ENCODE measurements at places on chromosomes 1 and 21.

- DNase-seq = no peak
Observed at GRCh38 chr1:177809819-177810218, 160.0 kb downstream of the SEC16B start.

DNA sequence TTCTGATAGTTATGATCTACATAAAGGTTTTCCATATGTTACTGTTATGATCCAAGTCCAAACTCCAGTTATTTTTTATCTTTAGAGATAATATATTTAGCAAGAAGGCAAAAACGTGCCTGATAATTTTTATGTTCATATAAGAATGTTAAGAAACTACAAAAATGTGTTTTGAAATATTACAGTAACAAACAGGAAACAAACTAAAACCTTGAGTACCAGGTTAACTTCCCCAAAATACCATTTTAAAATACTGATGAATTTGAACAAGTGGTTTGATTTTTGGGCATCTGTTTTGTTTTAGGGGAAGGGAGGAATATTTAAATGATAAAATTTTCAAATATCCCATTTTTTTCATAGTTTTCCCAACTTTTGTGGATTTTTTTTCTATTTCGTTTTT, 124.8 kb downstream of the NR5A2 start:
- DNase-seq = no peak

DNA sequence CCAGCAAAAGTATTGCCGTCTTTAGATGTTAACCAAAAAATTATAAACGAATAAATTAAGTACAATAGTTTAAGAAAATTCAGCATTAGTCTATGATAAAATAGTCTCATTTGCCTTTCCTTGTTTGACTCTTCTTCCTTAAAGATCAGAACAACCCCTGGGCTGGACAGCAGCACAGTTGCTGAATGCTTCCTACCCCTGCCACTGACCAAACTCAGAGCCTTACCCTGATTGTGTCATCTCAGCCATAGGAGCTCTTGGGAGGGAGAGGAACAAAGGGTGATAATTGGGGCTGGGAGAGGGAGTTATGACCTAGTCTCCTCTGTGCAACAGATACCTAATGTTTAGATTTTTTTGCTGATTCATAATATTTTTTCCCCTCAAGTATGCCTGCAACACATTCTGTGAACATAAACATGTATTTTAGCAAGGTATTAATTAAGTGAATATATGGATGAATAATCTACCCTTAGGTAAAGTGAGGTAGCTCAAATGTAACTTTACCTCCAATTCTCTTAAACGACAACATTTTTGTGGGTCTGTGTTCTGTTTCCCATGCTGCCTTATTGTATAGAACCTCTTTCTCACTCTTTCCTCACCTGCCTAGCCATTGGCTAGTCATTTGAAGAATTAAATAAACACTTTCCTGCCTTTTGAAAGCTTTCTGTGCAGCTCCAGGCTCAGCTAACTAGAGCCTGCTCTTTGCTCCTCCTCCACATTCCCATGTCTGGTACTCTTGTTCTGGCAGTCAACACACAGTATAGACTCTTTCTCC, 46.1 kb downstream of the FGGY start:
- no peak for DNase-seq

- no peak for DNase-seq
Observed at GRCh38 chr1:156599811-156600210, 1.5 kb downstream of the GPATCH4 start.

- no peak for DNase-seq
Observed at GRCh38 chr1:20602851-20603450, 14.1 kb downstream of the CDA start.

GRCh38 chr1:230219174-230220067, 152.4 kb downstream of the GALNT2 start:
- no peak for DNase-seq

GRCh38 chr1:156600733-156601121, 552 bp downstream of the GPATCH4 start:
- DNase-seq = no peak

DNA sequence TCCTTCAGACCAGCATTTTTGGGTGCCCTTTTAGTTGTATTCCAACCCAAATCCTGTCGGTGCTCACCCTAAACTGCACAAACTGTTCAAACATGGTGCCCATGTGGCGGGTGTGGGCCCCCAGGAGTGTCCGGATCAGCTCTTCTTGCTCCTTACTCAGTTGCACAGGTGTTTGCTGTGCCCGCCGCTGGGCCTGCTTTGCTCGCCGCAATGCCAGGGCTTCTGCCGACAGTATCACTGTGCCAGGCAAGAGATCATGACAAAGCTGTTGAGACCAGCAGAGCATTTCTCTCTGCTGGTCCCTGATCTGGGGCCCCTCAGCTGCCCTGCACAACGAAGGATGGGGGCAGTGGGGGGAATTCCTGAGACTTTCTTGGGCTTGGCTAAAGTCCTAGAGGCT, 4.9 kb downstream of the NR1I3 start:
- no peak for DNase-seq

GRCh38 chr1:151871284-151872030, 17.9 kb upstream of the THEM5 start:
- DNase-seq = no peak

GRCh38 chr21:30227633-30228404, 11.9 kb upstream of the CLDN8 start:
- DNase-seq = no peak

- DNase-seq = no peak
Observed at GRCh38 chr1:27192039-27192529, 37.2 kb upstream of the SLC9A1 start.

DNA sequence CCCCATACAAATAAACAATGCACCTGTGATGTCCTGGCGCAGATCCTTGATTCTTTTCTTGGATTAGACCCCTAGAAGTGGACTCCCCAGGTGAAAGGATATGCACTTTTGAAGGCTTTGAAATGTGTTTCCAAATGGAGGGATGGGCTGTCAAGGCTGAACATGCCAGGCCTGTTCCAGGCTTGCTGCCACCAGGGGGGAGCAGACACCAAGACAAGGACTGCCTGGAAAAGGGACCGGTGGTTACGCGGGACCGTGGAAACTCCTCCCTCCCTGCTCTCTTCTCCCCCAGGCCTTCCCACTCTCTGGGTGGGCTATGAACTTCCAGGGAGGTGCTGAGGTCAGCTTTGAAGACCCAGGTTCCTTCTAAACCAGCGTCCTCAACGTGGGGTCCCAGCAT, 12.7 kb downstream of the C1QB start:
- DNase-seq = no peak

DNA sequence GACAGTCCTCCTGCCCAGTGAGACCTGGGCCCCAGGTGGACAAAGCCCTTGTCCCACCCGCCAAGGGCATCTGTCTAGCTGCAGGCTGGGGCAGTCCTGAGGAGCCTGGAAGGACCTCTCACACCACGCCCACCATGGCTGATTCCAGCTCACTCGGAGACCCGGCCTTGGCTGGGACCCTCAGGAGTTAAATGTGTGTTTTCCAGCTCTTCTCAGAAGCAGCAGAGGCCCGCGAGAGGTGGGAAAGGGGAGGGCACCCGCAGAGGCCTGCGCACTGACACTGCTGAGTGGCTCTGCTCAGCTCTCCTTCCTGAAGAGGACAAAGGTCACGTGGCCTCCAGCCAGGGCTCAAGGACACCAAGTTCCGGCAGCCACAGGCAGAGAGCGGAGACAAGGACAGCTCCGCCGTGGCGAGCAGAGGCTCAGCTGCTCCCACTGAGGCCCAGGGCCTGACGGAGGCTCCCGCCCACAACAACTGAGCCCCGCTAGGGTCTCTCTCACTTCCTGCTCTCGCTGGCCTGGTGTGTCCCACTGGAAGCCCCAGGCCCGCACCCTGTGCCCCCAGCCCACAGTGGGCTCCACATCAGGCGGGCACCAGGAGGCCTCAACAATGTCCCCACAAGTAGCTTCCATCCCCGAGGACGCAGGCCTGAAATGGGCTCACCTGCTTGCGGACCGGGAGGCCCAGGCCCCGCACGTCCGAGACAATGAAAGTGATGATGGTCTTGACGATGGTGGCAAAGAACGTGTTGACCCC, 16.9 kb downstream of the SLC19A1 start:
- no peak for DNase-seq

DNA sequence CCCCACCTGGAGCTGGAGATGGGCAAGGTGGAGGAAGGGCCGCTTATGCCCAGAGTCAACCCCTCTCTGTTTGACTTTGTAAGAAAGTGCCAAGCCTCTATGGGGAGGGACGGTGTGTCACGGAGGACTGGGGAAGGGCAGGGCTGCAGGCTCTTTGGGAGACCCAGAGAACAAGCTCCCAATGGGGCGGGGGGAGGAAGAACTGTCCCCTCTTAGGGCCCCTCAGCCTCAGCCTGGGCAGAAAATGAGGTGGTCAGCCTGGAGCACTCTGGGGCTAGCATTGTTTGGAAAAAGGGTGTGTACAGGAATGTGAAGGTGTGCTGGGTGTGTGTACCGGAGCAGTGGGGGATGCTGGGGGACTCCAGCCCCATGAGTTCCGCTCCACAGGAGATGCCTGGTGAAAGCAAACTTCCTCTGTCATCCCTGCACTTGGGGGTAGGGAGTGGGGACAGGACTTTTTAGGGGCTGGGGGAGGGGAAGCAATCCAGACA, 1.2 kb upstream of the INAVA start:
- no peak for DNase-seq

DNA sequence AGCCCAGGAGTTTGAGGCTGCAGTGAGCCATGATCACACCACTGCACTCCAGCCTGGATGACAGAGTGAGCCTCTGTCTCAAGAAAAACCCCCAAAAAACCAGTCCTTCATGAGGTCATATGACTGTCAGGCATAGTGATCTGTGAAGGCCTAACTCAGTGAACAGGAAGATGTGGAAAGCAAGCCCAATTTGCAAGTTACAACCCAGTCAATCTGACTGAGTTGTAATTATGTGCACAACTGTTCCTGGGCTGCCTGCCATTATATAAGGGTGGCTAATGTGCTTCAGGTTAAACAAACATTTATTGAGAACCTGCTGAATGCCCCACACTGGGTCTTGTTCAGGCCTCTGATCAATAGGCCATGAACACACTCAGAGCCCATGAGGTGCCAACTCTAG, 38.2 kb upstream of the KIRREL1 start:
- DNase-seq = no peak

- DNase-seq = no peak
Observed at GRCh38 chr1:183694066-183694465, 41.0 kb upstream of the APOBEC4 start.

GRCh38 chr1:46822248-46822826, 23.5 kb downstream of the CYP4B1 start:
- DNase-seq = no peak

DNA sequence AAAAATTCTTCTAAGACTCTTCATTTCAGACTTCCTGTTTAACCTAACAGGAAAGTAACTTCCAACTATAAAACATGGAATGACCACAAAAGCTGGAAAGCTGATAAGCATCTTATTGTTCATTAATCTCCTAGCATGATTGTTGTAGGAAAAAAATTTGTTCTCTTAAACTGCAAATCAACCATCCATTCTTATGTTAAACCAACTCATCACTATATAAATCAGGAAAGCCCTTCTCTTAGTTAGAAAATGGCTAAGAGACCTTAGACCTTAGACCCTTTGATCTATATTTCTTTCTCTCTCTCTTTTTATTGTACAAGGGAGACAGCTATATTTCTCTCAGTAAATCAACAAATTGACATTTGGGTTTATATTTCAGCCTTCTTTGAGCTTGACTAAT, 101.4 kb downstream of the UBE2U start:
- no peak for DNase-seq

DNA sequence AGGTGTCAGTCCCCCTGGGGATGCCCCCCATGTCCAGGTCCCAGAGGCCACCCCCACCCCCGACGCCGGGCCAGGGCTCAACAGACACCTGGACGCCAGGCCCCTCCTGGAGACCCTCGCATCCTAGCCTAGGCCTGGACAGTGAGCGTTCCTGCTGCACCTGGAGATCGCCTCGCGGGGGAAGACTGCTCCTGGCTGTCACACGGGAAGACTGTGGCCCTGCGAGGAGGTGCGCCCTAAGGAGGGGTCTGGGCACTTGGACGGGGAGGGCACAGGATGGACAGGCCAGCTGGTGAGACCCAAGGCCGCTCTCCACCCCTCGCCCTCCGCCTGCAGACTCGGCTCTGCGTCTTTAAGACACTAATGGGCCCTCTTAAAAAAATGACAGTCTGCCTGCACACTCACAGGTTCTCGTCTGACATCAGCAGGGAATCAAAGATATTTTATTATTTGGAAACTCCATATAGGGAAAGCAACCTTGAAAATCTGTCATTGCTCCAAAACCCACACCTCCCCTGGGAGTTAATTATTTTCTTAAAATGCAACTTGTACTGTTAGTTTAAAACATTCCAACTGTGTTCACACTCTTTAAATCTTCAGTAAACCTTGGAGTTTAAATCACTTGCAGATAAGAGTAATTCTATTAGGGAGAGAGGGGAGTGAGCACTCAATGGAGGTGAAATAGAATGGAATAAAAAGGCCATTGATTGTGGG, 45.6 kb upstream of the ACTRT2 start:
- no peak for DNase-seq

DNA sequence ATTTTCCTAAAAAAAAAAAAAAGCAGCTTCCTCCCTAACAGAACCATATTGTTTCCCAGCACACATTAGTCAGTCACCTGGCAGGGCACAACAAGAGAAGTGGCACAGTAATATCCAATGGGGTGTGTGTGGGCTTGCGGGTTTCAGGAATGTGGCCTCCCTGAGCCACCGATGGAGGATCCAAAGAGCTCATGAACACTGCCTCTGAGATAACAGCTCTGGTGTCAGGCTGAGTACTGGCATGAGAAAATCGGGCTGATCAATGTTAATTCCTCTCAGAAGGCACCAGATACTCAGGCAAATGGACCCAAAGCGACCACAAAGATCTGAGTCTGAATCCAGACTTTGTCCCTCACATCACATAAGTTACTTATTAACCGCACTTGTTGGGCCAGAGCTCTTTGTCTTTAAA, 2.2 kb upstream of the LYPD8 start:
- DNase-seq = no peak

DNA sequence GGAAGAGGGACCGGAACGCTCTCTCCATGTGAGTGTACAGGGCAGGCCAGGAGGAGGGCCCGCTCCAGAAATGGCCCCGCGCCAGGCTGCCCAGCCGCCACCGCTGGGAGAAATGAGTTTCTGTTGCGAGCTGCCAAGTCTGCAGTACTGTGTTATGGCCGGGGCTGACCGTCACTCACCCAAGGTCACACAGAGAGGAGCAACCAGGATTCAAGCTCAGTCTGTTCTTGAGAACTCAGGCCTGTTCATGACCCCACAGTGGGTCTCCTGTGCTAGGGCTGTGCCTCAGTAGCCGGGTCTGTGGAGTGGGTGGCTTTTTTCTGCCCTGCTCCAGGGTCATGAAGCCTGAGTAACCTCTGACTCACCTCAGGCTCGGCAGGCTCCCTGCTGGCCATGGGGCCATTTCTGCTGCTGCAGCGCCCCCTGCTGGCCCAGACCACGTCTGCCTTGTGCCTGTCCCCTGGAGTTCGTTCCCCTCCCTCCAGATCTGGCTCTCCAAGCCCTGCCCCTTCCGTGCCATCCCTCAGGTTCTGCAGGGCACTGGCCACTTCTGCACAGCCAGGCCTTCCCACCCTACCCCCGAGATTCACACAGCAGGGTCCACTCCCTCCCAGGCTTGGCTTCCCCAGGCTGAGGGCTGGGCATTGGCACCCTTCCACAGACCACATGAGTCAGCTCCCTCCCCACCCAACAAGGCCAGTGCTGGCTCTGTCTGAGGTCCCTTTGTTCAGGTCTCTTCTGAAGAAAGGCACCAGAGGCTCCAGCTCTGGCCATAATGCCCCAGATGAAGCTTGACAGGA, 51.8 kb downstream of the EDN2 start:
- no peak for DNase-seq

All from NCI-H524 treated with DMSO at 0.1 percent for 48 hours (cell line).